ENCODE measurements at places on chromosomes 16 and 17.

- DNase-seq, result no peak
Observed at GRCh38 chr16:6964679-6965078, 368.0 kb upstream of the RBFOX1 start.

DNA sequence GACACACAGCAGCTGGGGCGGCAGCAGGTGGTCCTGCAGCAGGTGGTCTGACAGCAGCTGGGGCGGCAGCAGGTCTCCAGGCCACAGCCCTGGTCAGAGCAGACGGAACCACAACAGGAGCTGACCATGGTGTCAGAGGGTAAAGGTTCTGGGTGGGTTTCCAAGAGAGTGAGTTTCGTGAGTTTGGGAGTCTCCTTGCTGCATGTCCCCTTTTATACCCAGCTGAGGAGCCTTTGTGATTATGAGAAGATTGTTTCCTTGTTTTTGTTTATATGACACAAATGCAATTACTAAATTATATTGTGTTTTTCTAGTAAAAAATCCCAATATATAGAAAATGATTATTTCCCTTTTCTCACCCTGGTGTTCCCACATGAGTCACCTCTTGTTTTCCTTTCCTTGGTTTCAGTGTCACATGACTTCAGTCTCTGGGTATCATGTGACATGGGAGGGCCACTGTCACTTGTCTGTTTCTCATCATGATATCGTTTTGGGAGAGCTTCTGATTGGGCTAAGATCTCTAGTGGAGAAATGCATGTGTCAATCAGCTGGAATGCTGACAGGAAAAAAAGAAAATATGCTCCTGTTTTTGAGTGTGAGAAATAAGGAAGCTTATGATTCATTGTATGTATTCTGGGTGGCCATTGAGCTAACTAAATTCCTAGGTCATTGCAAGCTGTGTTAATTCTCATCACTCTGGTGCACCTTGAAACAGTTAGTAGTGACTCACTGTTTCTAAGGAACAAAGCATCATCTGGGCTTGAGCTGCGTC lies at the start of gene KRTAP4-6:
Gene KRTAP4-6 (minus strand): TSS at position 185 of the 772 bp plus-strand sequence. CDS start 57 bp downstream, at position 128.
- DNase-seq, result no peak

DNA sequence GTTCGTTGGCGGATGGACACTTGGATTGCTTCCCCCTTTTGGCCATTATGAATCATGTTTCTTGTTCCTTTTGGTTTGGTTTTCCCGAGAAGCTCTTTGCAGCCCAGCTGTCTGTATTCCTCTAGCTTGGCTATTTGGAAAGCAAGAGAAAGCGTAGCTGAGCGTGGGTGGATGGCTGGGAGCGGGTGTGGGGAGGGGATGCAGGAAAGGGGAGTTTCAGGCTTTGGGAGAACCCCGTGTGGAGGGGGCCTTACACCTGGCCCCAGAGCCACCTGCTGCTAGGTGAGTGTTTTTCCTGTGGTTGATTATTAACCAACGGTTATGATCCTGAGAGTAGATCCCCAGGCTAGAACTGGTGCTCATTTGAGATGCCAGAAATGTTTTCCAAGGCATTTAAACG lies 103.7 kb downstream of the RAP1GAP2 start:
- DNase-seq, result no peak

GRCh38 chr16:75012380-75013081 lies 13.7 kb downstream of the ZNRF1 start:
- DNase-seq, result peak; percentile 8

DNA sequence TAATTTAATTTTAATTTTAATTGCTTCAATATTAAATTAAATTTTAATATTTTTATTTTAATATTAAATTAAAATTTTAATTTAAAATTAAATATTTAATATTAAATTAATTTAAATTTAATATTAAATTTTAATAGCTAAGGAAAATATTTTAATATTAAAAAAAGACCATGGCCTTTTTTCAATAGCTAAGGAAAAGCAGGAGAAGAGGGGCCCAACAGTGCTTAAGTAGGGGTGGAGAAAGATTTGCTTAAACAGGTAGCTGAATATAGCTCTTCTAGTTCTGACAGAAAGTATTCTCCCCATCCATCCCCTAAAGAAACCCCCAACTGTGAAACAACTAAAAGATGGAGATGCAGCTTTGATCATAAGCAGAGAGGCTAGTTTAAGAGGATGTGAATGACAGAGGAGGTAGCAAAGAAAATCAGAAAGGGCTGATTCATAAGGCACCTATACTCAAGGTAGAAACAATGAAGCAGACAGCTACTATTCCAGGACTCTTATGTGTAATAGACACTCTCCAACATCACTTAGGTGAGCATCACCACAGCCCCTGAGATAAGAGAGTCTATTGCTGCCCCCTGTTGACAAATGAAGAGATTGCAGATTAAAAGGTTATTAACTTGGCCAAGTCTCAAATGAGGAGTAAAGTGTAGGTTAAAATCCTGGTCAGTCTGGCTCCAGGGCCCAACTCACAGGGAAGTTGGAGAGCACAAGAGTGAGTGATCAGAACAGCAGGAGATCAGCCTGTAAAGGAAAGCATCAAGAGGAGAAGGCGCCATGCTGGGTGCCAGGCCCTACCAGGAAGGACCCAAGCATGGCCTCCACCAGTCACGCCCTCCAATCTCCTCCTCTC lies 7.8 kb upstream of the RNASEK start:
- peak; percentile 26 for DNase-seq
